SJCRH30 (cell line): ENCODE measurements at places on chromosomes 13 and 19. TPM values are rescaled to one million over a fixed set of nuclear protein-coding genes. Genes with fewer than 3 reads are reported as not detected.

DNA sequence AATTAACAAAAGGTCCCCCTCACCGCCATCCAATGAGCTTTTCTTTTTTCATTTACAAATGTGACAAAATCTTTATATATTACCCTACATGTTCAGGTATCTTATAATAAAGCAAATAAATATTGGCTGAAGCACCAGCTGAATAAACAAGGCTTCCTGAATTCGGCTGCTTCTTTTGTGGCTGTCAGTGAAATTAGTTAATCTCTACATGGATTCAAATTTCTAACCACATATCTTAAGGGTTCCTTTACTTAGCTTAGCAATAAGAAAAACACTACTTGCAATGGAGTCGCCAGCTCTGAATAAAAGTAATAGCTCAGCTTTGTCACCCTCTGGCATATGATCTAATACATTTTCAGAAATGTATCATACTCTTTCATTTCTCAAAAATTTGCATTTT is 104.3 kb downstream of the CCNA1 start:
- peak; percentile 13 for DNase-seq

AP2A1 gene
- total RNA-seq = 66.5 and 68.8 TPM in 2 replicates

DNA sequence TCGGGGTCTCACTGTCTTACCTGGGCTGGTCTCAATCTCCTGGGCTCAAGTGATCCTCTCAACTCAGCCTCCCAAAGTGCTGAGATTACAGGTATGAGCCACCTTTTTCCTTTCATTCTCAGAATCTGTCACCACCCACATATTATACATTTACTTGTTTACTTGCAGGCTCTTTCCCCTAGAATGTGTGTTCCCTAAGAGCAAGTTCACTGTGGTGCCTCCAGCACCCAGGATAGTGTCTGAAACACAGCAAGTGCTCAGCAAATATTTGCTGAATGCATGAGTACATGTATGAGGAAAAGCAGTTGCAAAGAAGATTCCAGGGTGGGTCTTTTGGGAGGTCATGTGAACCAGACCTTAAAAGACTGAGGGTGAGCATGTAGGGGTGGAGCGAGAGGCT is 96.8 kb downstream of the RGCC start:
- DNase-seq = no peak

- no peak for DNase-seq
Measured at GRCh38 chr13:20105161-20105689, 55.6 kb downstream of the GJA3 start.

- DNase-seq = peak; percentile 19
Measured at GRCh38 chr13:114017028-114017630, 43.3 kb upstream of the C13orf46 start.

RFPL4AL1 gene
- 0.61 and 1.1 TPM in 2 replicates for total RNA-seq

- DNase-seq = peak; percentile 60
Measured at GRCh38 chr19:41265395-41266153, 1.4 kb downstream of the HNRNPUL1 start.

ZNF480 gene
- 14.6 and 17.3 TPM in 2 replicates for total RNA-seq

DNA sequence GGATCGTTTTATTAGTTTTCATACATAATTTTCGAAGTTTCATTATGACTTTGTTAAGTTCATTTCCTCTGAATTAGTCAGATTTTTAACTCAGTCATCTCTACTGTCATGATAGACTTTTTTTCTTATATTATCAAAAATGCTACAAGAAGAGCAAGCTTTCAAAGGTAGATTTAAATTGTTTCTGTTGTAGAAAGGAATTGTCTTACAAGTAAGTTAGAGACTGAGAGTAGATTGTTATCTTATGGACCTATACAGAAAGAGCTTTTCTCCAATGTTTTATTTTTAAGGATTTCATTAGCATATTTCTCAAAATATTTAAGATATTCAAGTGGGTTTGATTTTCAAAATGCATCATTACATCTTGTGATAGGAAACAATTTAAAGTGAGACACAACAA is 2.7 kb downstream of the MAB21L1 start:
- DNase-seq = no peak

INSR gene
- 12.9 and 14.3 TPM in 2 replicates for total RNA-seq

CDC42EP5 gene
- total RNA-seq = 0.20 and 1.2 TPM in 2 replicates

PLVAP gene
- not detected in 2 replicates for total RNA-seq

DNA sequence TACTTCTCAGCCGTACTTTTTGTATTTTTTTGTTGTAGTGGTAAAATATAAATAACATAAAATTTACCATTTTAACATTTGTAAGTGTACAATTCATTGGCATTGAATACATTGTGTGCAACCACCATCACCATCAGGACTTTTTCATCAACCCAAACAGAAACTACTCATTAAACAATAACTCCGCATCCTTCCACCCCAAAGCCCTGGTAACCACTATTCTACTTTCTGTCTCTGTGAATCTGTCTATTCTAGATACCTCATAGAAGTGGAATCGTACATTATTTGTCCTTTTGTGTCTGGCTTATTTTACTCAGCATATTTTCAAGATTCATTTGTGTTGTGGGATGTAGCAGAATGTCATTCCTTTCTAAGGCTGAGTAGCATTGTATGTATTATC is 38.5 kb downstream of the USPL1 start:
- DNase-seq = no peak

S1PR5 gene
- total RNA-seq = 2.4 and 2.6 TPM in 2 replicates
